Cardiac septum (tissue), 1 donor: ENCODE measurements at places on chromosomes 2 and 18. TPM values are rescaled to one million over a fixed set of nuclear protein-coding genes. Genes with fewer than 3 reads are reported as not detected.

- DNase-seq: no peak
Measured at GRCh38 chr2:237879991-237880560, 20.7 kb downstream of the RAMP1 start.

- no peak for DNase-seq
Measured at GRCh38 chr2:206361407-206362045, 81.8 kb upstream of the ADAM23 start.

DNA sequence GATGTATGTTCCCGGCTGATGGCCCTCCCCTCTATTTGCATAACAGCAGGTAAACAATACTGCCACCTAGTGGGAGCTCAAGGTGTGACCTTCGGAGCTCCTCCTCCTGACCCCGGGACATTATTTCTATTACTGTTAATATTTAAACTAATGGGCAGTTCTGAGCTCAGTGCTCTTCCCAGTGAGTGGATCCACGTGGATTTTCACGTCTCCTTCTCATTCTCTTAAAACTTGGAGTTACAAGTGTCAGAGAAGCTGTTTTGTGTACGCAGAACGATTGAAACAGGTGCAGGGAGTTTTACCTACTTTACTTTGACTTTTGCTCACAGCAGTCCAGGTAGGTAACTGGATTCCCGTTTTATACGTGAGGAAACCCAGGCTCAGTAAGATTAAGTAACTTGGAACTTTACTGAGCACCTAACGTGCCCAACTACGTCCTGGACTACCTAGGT, 127.3 kb downstream of the PRKCE start:
- no peak for DNase-seq

Gene ATOH8
- 21.0 TPM for total RNA-seq

DNA sequence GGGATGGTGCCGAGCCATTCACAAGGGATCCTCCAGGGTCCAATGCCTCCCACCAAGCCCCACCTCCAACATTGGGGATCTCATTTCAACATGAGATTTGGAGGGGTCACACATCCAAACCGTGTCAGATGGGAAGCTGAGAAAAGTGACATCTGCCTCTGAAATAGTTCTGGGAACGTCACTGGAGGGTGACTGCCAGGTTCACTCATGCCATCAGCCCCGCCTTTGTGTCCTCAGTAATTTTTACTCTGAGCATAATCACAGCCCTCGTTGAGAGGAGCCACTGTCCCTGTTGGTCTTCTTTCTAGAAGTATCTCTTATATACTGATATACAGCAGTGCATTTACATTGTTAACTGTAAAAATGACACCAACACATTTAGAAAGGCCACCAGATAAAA, 67.4 kb downstream of the KLHL29 start:
- no peak for DNase-seq

- DNase-seq: no peak
Measured at GRCh38 chr2:177554365-177554764, 161.8 kb downstream of the AGPS start.

Gene HOXD3
- total RNA-seq: 1.0 TPM

Gene CPO
- not detected for total RNA-seq

DNA sequence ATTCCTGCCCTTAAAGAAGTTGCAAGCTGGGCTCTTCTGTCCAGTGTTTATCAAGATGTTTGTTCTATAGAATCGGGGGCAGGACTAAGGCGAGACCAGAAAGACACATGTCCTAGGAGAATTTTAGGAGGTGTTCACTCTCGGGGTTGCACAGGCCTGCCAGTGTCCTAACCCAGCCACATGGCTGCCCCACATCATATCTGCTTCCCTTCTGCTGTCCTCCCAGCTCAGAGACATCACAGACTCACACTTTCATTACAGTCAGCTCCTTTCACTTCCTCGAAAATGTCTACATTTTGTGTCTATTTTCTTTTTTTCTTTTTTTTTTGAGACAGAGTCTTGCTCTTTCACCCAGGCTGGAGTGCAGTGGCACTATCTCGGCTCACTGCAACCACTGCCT, 10.7 kb upstream of the MRO start:
- no peak for DNase-seq

- DNase-seq: no peak
Measured at GRCh38 chr2:102025016-102025501, 33.3 kb downstream of the IL1R2 start.

- DNase-seq: no peak
Measured at GRCh38 chr2:215664847-215665525, 229.1 kb upstream of the FN1 start.

DNA sequence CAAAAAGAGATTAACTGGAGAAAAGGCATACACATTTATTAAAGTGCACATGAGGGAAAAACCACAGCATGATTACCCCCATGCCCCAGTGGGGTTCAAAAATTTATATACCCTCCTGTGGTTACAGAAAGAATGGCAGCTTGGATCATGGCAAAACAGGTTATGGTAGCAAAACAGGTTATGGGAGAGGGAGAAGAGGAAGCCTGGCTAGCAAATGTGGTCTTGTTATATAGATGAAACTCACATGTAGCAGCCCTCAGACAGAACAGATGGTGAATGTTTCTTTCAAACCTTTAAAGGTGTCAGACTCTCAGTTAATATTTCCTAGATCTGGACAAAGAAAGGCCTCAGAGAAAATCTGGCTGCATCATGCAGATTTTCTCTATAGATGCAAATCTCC, 178.2 kb upstream of the ZC3H15 start:
- DNase-seq: no peak

Gene SMCHD1
- 34.8 TPM for total RNA-seq

DNA sequence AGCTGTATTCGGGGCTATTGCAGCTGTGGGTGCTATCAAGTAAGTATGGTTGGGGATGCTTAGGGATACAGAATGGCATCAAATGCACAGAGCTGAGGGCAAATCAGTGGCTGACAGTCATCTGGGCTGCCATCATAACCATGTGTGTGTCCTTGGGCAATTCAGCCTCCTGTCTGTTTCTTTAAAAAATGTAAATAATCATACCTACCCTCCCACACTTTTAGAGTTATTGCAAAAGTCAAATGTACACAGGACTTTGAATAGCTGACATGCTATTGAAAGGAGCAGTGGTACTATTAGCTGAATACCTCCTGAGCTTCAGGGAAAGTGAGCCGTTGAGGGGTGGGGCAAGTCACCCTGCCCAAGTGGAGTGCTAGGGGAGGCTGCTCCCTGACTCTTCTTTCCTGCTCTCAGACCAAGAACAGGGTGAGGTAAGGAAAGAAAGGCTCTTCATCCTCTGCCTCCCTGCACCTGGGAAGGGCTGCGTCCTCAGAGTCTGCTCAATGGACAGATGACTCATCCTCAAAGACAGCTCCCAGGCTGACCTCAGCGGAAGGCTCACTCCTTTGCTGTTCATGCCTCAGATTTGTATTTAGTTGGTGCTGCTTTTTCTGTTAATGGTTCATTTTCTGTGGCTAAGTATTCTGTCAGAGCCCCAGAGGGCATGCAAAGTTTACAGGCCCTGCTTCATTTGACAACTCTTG, 54.9 kb upstream of the BZW1 start:
- DNase-seq: no peak

DNA sequence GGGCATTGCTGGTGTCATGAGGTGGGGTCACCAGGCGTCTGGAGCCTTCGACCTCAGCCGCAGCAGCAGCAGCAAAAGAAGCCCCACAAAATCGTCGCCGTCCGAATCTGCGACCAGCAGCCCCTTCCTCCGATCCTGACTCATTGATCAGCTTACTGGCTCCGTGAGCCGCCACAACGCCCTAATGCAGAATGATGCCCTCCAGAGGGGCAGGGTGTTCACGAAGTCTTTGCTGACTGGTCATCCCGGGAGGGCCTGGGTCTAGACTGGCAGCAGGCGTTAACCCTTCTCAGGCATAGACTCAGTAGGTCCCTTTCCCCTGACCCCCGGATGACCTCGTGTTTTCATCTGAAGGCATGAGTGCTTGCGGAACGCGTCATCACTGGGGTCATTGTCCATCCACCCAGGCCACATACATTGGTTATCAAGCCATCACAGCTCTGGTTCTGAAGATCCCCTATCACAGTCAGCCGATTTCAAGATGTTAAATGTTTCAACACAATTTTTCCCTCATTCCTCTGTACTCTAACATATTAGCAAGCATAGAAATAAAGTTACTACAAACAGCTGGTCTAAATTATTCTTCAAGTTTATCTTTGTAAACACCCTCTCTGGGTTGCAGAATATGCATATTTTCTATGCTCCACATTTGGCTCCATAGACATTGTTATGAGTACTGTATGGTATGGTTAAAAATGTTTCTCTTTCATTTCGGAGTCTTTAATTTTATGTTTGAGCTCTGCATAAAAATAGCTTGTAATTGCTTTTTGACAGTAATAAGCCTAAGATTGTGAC, 83.3 kb upstream of the SALL3 start:
- DNase-seq: no peak

Gene LHCGR
- 0.24 TPM for total RNA-seq

DNA sequence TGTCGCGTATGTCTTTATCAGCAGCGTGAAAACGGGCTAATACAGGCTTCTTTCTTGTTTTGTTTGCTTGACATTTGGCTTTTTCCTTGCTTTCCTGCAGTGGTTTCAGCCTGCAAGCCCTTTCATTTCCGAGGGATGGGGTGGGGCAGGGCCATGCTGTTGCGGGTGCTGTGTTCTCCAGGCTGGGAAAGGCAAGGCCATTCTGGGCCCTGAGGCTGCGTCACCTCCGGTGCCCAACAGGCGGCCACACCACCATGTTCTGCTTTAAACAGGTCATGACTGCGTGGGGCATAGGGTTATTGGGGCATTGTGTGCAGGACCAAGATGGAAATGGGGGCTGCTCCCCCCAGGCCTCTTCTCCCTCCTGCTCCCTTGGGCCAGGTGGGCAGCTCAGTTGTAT, 38.6 kb upstream of the PLB1 start:
- DNase-seq: no peak

GRCh38 chr18:75045272-75045671, 163.7 kb downstream of the PTGR3 start:
- DNase-seq: no peak

DNA sequence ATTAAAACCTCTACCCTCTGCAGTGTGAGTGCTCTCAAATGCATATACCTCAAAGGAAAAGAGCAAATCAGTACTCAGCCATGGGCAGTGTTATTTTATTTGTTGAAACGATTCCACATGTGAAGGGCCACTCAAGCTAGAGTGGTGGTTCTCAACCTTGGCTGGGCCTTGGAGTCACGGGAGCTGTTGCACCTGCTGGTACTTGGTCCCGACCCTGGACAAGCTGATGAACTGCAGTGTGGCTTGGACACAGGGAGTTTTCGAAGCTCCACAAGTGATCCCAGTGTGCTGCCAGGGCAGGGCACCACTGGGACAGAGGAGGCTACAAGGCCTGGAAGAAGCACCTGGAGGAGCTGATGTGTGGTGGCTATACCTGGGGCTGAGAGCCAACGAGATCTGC, 19.7 kb downstream of the GNLY start:
- DNase-seq: no peak

Gene B3GNT7
- total RNA-seq: 5.4 TPM

DNA sequence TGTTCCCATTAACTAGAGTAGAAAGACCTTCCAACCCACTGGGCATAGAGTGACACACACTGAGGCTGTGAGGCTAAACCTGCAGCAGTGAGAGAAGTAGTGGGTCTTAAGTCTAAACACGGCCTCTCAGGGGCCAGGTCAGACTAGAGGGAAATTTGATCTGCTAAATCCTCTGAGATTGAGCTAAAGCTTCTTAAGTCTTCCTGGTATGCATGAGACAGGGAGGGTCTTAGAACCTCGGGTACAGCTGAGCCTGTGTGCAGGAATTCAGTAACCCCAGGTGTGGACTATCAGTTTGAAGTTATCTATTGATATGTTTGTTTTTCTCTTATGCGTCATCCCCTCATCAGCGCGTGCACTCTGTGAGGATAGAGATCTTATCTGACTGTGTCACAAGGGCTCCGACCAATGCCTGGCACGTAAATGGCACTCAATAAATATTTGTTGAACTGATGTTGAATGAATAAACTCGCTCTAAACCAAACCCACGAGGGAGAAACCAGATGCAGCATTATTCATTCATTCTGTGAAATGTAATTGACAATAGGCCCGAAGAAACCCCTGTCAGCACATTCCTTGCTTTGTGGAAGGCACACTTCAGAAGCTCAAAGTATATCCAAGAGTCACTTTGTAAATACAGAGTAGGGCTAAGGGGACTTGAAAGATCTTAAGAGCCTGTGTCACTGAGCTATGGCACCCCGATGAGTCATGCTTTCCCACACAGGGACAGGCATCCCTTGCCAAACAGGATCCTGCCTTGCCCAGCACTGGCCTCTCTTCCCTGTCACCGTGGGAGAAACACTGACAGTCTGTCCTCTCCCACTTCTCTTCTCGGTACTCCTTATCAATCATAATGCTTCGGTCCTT, 21.7 kb upstream of the RAB10 start:
- peak; percentile 79 for DNase-seq

DNA sequence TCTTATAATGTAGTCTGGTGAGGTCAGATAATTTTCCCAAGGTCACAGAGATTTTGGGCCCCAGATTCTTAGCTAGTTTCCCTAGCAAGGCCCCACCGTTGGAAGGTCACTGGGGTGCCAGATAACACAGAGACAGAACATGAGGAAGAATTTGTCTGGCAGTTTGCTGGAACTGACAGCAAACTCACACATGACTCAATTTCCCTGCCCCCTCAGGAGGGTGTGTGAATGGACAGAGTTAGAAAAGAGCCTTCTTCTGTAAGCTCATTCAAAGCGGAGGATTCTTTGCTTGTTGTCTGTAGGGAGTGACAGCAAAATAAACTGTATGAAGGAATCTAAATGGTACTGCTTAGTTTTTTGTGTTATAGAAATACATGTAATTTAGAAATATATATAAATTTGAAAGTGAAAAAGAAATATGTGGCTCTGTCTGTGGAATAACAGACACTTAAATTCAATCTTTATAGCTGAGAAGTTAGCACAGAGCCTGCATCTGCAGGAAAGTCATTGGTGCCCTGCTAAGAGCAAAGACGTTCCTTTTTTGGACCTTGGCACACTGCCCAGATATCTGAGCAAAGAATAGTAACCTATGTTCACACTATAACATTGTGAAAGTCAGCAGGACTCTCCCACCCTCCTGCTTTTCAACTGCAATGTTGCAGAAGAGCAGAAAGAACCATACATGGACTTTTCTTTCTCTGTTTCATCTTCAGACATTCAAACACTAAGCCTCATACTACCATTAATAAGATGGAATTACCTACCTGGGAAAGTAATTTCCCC, 2.1 kb downstream of the MDH1 start:
- no peak for DNase-seq

Gene ALPI
- total RNA-seq: not detected

Gene DYNAP
- not detected for total RNA-seq

GRCh38 chr2:213002383-213002782, 149.0 kb downstream of the IKZF2 start:
- no peak for DNase-seq
